ENCODE measurements at places on chromosomes 6 and 20.

GRCh38 chr6:13473768-13474165 is 13.6 kb downstream of the GFOD1 start:
- DNase-seq, result no peak

- DNase-seq, result no peak
Measured at GRCh38 chr6:39806278-39806677, 14.1 kb downstream of the DAAM2 start.

DNA sequence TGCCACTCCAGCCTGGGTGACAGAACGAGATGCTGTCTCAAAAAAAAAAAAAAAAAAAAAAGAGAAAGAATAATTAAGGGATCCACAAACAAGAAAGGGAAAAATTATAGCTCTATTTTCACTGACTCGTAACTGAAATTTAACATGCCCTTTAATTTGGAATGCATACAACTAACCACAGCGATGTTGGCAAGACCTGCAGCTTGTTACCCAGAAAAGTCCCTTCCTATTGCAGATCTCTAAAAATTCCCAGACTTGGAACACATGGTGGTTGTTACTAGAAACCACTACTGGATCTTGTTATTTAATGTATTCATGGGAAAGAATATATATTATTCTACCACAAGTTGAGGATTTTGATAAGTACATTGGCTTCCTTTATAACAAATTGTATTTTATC is 27.8 kb upstream of the SMIM28 start:
- DNase-seq, result peak; percentile 10

DNA sequence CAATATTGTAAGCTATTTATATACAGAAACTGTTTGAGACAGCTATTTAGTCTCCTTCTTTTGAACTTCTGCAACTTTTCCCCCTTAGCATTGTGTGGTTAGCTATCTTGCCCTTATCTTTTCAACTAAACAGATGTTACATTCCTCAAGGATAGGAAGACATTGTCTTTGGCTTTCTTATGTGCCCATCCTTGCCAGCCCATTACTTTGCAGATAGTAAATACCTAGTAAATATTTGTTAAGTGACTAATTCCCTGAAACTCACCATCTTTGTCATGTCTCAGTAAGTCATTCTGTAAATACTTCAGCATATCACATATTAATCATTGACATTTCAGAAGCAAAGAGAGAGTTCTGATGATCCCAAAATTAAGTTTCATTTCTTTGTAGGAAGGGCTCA is 69.1 kb upstream of the FLRT3 start:
- peak; percentile 72 for DNase-seq

- no peak for DNase-seq
Measured at GRCh38 chr6:130858498-130859160, 31.4 kb downstream of the SMLR1 start.

GRCh38 chr20:46049815-46050214 is 20.8 kb downstream of the SLC12A5 start:
- no peak for DNase-seq

GRCh38 chr6:113068570-113068969 is 721.4 kb downstream of the RFPL4B start:
- DNase-seq, result no peak

DNA sequence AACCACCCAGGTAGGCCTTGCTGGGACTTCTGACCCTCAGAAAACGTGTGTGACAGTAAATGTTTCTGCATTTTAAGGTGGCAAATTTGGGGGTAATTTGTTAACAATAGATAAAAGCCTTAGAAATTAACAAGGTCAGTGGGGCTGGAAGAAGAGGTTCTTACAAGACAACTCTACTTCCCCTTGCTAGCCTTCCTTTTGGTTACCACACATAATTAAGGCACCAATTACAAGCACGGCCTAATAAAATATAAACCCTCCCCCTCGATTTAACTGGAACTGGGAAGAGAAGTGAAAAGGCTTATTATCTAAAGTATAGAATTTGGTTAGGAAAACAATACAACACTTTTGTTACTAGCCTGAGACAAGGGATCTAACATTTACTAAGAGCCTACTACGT is 38.8 kb downstream of the ELOVL5 start:
- no peak for DNase-seq

- no peak for DNase-seq
Measured at GRCh38 chr6:90285042-90285481, 11.6 kb downstream of the BACH2 start.

DNA sequence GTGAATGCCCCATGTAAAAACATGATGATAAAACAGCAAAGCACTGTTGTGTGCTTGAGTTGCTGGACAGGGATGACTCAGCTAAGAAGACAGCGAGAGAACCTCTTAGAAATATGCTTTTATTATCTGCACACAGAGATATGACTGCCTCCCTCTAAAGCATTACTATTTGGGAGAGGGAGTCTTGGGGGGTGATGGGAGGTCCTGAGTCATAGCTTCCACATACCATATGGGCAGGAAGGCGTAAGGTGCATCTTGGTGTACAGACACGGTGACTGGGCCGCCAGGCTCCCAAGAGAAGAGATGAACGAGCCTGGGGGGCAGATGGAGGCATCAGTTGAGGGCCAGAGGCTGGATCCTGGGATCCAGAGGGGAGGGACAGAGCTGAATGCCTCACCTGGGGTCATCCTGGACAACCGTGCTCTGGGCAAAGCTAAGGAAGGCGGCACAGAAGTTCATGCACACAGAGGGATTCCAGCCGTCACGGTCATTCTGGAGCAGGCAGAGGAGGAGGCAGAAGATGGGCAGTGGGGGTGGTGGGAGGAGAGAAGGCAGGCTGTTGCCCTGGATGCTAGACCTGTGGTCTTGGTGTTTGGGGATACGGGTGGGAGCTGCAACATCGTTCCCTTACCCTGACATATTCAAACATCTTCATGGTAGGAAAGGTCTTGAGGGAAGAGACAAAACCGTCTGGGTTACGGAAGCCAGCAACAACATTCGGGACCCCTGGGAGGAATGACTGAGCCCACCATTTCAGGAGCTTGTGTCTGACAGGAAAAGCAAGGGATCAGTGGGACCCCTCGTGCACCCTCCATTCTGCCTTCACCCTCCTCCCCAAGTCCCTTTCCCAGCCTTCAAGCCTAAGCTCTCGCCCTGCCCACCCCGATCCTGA is 2.0 kb downstream of the DXO start:
- DNase-seq, result no peak

- DNase-seq, result no peak
Measured at GRCh38 chr6:31920811-31921210, 6.7 kb upstream of the C2 start.

- no peak for DNase-seq
Measured at GRCh38 chr6:157755032-157755745, 67.9 kb upstream of the SNX9 start.

- no peak for DNase-seq
Measured at GRCh38 chr6:16006681-16007080, 122.2 kb upstream of the MYLIP start.

- no peak for DNase-seq
Measured at GRCh38 chr6:170254315-170255213, 36.3 kb downstream of the DLL1 start.
